ENCODE measurements at places on chromosomes 6 and 20.

GRCh38 chr6:11770546-11771466, 7.8 kb downstream of the ADTRP start:
- peak; percentile 91 for DNase-seq

GRCh38 chr6:5766260-5766659, 240.5 kb downstream of the NRN1 start:
- DNase-seq, result no peak

- DNase-seq, result no peak
Measured at GRCh38 chr6:6125495-6125894, 118.8 kb upstream of the NRN1 start.

- no peak for DNase-seq
Measured at GRCh38 chr20:62980970-62981369, 25.8 kb downstream of the BHLHE23 start.

GRCh38 chr6:2940010-2940850, 31.1 kb downstream of the SERPINB6 start:
- DNase-seq, result no peak

GRCh38 chr6:116221911-116222310, 32.0 kb downstream of the TSPYL4 start:
- no peak for DNase-seq

GRCh38 chr20:20495729-20496503, 128.0 kb downstream of the INSM1 start:
- DNase-seq, result no peak

GRCh38 chr6:169174516-169175359, 78.9 kb downstream of the THBS2 start:
- no peak for DNase-seq

DNA sequence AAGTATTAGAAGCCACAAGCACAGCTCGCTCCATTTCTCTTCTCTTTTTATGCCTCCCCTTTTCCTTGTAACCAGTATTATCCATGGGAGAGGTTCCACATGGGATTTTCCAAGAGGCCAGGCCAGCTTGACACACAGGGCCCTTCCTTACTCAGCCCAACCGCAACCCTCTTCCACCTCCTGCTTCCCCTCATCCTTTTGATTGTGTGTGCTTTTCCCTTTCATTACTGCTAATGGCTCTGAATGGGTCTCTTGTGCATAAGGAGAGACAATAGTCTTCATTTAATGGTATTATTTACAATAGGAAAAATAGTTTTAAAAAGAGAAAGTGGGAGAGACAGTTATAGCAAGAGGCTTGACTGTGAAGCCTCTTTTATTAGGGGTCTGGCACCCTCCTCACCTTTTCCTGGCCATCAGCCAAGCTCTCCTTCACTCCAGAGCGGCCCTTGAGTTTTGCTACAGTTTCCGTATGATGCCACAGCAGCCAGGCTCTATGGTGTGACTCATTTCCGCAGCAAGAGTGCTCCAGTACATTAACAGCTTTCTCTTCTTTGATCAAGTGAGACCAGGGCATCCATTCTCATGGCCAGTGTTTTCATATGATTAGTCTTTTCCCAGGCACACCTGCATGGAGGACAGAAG, 579.5 kb downstream of the TFAP2B start:
- no peak for DNase-seq

- DNase-seq, result no peak
Measured at GRCh38 chr20:60152792-60153191, 194.6 kb downstream of the CDH26 start.

DNA sequence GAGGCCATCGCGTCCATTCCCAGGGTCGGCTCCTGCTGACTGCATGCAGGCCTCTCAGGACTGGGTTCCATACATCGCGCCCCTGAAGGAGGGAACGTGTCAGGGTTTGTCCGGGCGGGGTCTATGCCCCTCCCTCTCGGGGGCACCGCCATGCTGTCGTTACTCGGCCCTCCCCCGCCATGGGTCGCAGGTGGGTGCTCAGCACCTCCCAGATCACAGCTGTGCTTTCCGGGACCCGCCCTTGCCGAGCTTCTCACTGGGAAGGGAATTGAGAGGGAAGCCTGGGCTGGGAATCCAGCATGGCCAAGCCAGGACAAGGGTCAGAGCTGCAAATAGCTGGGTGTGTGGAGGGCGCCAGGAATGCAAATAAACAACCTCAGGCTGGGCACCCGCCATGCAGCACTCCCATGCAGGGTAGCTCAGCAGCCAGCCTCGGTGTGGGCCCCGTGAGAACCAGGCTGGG, at the start of gene FRMD1:
Gene FRMD1 (minus strand): TSS at position 270 of the 463 bp plus-strand sequence. CDS start 118 bp downstream, at position 152.
- no peak for DNase-seq

DNA sequence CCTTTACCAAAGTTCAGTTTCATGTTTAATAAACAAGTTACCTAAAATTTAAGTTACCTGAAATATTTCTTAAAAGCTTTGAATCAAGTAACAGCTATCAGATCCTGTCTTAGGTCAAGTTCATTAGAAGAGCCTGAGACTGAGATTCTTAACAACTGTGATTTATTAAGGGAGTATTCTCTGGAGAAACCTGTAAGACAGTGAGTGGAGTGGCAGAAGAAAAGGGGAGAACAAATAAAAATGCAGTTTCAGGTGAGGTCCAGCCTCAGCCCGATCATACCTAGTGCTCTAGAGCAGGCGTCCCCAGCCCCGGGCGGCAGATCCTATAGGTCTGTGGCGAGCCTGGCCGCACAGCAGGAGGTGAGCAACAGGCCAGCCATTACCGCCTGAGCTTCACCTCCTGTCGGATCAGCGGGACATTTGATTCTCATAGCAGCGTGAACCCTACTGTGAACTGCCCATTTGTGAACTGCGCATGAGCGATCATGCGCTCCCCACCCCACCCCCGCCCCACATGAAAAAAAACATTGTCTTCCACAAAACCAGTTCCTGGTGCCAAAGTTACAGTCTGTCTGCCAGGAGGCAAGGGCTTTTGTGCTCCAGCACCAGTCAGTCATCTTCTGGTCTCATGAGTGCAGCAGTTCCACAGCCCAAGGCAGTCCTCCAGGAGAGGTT, 59.2 kb upstream of the ADGRB3 start:
- no peak for DNase-seq

DNA sequence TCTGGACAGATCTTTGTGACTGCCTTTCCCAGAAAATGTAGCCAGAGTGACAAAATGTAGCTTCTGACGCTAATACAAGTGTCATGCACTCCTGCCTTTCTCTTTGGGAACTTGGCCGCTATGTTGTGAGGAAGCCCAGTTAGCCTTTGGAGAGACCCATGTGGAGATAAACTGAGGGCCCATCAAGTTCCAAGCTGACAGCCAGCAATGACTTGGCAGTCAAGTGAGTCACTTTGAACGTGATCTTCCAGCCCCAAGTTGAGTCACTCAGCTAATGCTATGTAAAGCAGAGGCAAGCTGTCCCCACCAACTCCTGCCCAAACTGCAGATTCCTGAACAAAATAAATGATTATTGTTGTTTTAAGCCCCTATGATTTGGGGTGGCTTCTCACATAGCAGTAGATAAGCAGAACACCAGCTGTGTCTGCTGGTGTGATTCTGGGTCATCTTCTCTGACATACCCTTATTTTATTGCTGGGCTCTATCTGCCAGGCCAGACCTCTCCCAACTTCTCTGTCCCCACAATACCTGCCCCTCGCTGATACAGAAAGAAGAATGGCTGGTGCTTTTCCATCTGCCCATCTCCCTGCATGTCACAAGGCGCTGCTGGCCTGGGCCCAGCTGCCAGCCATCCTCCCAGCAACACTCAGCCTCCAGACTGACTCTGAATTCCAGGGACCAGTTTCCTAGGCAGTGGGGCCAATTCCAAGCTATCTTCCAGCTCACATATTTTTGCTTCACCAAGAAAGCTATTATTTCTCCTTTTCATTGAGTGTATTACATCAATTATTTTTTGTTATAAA, 274.8 kb downstream of the LRFN2 start:
- DNase-seq, result no peak

DNA sequence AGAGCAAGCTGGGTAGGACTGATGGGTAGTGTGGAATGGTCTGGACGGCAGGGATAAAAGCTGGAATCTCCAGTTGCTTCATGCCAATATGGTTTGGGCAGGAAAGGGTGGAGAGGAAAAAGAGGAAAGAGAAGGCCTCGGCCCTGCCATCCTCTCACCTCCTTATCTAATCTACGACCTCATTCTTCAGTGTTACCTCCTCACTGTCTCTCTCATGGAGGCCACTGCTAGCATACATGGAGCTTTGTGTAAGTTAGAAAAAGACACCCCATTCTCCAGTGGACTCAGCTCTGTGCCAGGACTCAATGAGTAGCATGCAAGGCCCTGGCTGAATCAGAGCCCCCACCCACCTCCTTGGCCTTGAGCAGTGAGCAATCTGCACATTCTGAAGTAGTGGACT, 6.1 kb upstream of the ARID1B start:
- DNase-seq, result no peak

DNA sequence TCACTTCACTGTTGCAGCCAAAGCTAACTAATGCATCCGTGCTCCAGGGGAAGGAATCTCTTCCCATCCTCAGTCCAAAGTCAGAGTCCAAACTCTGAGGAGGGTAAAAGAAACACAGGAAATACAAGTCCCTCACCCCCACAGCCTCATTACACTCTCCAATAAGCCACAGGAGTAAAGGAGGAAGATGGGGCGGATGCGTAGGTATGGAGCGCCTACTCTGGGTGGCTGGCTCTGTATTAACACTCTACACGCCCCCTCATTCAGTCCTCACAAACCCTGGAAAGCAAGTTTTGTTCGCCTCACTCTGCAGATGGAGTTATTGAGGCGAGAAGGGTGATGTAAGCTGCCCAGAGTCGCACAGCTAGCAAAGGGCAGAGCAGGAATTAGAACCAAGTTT, 242.9 kb downstream of the NRN1 start:
- no peak for DNase-seq

DNA sequence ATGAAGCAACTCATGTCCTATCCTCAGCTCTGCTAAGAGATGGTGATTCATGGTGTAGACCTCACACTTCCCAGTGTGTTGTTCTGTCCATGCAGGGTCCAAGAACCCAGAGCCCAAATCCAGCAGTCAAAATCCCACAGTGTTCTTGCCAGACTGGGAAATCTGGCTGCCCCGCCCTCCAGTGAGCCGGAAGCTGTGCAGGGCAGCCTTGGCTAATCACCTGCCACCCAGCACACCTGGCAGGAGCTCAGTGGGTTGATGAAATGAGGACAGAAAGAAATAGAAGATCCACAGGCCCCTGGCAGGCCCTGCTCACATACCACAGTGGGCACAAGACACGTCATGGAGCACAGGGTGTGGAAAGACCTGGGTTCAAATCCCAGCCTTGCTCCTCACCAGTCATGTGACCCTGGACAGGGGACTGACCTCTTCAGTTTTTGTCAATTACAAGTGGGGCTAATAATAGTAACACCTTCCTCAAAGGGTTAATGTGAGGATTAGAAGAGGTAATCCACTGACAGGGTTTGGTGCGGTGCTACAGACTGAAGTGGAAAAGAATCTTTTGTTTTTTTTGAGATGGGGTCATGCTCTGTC, 13.6 kb upstream of the GUCA1A start:
- no peak for DNase-seq

GRCh38 chr20:3867802-3868201, 21.2 kb downstream of the MAVS start:
- no peak for DNase-seq

DNA sequence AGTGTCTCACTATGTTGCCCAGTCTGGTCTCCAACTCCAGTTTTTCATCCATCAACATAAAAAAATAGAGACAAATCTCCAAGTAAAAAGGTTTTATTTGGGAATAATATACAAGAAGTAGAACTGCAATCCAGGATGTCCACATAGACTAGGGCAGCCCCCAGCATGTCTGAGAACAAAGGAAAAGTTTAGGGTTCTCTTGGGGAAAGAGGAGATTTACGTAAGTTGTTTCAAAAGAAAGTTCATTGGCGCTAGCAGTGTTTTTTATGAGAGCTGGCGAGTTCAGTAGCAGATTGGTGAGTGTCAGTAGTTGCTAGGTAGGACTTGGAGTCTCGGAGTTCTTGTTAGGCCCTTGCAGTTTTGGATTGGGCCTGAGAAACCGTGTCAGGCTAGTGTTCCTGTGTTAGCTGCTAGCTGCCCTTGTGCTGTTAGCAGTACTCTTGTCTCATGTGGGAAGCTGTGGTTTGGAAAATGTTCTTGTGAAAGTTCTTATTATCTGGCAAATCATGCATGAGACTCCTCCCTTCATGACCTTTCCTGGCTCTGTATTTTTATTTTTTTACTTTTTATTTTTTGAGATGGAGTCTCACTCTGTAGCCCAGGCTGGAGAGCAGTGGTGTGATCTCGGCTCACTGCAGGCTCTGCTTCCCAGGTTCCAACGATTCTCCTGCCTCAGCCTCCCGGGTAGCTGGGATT, 24.7 kb downstream of the TTLL9 start:
- peak; percentile 73 for DNase-seq

DNA sequence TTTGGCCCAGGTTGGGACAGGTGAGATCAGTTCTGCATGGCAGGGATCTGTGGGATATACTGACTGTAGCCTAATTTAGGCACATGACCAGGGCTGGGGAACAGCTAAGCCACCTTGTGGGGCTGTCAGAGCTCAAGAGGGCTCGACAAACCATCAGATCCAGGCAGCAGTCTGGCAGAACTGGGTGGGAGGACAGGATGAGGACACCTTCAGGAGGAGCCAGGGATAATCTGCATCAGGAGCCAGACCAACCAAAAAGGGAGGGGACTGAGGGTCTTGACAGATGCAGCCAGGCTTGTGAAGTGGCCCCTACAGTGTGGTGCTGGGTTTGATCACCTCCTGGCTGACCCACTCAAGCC, 123.4 kb downstream of the MAFB start:
- no peak for DNase-seq

DNA sequence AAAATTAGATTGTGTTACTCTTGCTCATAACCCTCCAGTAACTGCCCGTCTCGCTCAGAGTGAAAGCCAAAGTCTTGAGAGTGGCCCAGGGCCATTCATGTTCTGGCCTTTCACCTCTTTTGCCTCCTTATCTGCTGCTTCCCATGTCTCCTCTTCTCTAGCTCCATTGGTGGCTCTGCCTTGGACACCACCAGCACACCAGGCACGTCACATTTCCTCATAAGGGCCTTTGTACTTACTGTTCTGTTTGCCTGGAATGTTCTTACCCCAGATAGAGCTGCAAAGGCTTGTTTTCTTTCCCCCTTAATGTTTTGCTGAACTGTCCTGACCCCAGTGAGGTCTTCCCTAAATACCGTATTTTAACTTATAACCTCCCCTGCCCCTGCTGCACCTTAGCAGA, 29.3 kb downstream of the MCM8 start:
- no peak for DNase-seq

- no peak for DNase-seq
Measured at GRCh38 chr6:83169511-83169910, 23.6 kb downstream of the PGM3 start.

DNA sequence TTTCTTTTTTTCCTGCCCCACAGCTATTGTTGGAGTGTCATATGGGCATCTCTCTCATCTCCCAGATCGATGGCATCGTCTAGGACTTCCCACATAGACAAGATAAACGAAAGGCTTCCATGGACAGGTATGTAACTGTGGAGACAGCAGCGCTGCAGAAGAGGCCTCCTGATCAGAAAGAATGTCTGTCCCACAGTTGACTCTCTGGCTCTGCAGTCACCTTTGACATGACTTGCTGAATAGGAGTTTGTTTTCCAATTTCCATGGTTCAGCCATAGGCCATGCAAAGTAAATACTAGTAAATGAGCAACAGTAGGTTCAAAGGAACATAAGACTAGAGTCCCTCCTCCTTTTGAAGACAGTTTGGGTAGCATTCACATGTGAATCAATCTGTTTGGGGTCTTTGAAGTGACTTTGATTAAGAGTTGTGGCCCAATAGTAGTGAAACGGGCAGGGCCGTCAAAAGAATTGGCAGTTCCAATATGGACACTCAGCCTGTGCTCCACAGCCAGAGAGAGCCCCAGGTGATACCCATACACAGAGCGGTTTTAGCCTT, 134.7 kb upstream of the IFNGR1 start:
- DNase-seq, result no peak
